Epithelial cell of proximal tubule (primary cell): ENCODE measurements at places on chromosomes 7 and 10.
A peak's percentile ranks its signal among the peaks of the same experiment; 100 is the strongest.

DNA sequence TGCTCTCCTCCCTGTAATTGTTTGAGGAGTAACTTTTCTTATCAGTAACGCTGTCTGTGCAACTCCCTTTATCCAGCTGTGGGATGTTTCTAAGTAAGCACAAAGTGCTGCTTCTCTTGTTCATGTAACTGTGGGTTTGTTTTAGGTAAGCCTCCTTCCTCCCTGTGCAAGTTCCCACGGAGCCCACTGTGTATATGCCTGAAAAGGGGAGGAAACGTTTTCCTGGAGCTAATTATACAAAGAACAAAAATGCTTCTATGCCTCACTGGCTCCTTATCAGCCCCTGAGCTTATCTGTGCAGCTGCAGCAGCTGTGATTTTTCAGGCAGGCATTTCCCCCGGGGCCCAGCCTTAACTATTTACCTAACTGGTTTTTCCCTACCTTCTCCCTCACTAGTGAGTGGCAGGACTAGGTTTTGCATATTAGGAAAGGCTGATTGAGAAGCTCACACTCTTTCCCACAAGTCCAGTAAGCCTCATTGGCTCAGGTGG lies 593.4 kb upstream of the GHITM start:
- no peak for DNase-seq

GRCh38 chr7:116984917-116985316 lies 31.6 kb downstream of the ST7 start:
- no peak for DNase-seq

- no peak for DNase-seq
Measured at GRCh38 chr10:42981358-42982236, 95.3 kb upstream of the RET start.

GRCh38 chr10:119461923-119462322 lies 80.6 kb downstream of the RGS10 start:
- DNase-seq = no peak

DNA sequence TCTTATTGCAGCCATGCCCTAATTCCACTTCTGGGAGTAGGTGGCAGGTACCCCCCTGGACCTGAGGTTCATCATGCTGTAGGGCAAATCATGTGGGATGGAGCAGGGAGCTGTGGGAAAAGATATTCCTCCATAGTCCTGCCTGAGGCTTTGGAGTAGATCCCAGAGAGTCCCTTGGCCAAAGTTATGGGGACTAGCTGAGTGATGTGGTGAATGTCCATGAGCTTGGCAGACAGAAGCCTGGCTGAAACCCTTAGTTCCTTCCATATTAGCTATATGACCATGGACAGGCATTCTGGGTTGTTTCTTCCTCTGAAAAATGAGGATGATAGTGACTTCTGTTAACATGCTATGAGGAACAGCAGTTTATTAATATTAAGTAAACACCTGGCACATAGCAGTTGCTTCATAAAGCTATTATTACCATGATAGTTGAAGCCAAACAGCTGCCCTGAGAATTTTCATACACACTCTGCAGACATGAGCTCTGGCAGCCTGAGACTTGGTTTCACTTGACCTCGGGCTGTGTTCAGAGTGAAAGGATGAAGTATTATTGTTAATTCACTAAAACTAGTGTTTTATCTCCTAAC lies 15.0 kb upstream of the IMPDH1 start:
- DNase-seq = no peak

DNA sequence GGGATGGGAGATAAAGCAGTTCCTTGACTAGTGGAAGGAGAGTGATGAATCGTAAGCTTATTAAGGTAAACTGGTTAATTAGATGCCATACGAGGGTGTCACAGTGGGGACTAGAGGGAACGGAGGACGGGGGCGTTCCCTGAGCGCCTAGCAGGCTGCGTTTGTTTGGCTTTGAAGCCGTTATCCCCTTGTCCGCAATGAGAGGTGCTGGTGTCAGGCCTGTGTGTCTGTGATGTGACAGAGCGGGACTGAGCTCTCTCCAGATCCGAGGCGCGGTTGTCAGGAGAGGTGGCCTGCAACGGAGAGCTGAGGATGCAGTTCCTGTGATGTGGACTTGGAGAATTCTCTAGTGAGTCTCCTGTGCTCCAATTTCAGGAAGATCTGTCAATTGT lies 60.0 kb upstream of the PRPS1L1 start:
- DNase-seq = no peak

DNA sequence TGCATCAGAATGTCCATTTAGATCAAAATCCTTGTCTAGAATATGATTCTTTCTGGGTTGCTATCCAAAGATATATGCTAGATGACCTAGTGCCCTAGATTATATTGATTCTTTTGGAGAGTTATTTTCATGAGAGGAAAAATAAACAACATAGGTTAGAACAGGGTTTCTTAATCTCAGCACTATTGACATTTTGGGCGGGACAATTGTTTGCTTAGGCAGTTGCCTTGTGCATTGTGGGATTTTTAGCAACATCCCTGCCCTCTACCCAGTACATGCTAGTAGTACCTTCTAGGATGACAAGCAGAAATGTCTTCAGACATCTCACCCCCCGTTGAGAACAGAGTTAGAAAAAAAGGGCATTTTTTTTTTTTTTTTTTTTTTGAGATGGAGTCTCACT lies 25.1 kb upstream of the LAMB1 start:
- no peak for DNase-seq

DNA sequence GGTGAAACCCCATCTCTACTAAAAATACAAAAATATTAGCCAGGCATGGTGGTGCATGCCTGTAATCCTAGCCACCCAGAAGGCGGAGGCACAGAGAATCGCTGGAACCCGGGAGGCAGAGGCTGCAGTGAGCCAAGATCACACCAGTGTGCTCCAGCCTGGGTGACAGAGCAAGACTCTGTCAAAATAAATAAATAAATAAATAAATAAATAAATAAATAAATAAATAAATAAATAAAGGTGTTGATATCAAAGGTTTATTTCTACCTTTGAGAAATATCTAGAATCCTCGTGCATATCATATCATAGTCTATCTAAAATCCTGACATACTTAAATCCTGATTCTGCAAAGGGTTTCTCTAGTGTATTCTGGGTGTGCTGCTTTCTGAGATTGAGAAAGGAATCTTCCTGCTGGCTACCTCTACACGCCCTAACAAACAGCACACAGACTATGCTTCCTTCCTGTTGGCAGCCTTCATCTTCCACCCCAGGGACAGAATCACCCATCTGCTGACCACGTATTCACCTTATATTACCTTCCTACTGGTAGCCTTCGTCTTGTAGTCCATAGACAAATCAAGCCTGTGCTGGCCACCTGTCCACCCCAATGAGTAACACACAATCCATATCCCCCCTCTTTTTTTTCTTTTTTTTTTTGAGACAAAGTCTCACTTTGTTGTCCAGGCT lies 8.7 kb downstream of the ABLIM1 start:
- DNase-seq = no peak

DNA sequence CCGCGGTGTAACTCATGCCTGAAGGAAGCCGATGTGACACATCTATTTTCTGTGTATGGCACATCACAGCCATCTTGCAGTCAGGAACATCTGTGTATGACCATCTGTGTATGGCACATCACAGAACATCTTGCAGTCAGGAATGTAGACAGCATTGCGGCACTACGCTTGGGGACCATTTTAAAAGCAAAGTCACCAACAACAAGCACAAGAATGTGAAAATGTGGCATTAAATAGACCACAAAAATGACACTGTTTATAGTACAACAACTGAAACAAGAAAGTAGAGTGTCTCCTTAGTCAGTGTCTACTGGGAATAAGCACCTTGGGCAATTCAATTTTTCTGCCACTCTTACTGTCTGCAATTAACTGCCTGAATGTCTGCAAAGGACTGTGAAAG lies 124.4 kb downstream of the HGF start:
- DNase-seq = no peak

DNA sequence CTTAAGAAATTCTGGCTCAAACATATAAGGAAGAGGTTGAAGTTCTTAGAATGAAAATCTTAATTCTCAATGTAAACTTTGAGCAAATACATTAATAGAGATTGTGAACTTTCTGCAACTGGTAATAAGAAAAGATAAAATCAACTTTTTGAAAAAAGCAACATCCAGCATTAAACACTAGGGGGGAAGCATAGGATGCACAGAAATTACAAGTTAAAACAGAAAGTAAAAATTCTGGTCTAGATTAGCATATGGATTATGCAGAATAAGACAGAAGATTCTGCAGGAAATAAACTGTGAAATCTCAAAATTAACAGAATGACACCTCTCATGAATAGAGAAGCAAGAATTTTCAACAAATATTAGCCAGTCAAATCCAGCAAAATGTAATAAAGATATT lies 38.0 kb upstream of the CAV2 start:
- DNase-seq = no peak

DNA sequence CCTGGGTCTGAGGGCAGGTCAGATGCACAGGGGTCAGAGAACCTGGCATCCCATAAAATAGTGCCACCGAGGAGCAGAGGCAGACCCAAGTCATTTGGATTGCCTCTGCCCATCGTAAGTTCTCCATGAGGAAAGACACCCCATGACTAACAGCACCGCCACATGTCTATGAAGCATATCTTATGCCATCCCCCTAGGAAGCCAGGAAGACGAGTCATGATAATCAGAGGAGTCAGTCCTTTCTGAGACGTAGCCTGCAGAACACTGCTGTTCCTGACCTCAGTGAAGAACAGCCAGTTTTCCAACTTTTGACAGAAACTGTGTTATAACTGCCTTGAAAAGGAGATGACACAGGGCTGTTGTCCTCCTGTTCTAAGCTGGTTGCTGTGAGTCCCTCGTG lies 51.2 kb downstream of the INSYN2A start:
- peak; percentile 83 for DNase-seq

GRCh38 chr10:84166620-84167288 lies 6.8 kb upstream of the GPR15LG start:
- DNase-seq = no peak

DNA sequence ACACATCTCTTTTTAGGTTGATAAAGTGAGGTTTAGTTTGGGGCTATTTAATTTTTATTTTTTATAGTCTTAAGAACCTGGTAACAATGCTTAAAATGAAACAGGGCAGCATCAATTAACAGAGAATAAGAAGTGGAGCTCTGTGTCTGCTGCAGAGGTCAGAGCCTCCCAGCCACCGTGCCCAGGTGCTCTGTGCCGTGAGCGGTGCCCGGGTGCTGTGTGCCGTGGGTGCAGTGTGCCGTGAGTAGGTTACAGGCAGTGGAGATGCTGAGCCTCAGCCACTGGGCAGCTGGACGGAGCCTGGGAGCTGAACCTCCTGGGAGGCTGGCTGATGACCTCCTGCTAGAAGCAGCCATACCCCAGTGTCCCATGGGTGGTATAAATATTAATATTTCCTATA lies 250.0 kb downstream of the KLF6 start:
- DNase-seq = no peak

- DNase-seq = no peak
Measured at GRCh38 chr10:77592510-77592909, 45.1 kb downstream of the KCNMA1 start.

GRCh38 chr7:98553666-98554065 lies 63.4 kb upstream of the NPTX2 start:
- DNase-seq = no peak

- DNase-seq = no peak
Measured at GRCh38 chr10:68151453-68151852, 42.2 kb downstream of the MYPN start.

GRCh38 chr10:99172128-99172738 lies 63.4 kb downstream of the HPSE2 start:
- DNase-seq = peak; percentile 13

DNA sequence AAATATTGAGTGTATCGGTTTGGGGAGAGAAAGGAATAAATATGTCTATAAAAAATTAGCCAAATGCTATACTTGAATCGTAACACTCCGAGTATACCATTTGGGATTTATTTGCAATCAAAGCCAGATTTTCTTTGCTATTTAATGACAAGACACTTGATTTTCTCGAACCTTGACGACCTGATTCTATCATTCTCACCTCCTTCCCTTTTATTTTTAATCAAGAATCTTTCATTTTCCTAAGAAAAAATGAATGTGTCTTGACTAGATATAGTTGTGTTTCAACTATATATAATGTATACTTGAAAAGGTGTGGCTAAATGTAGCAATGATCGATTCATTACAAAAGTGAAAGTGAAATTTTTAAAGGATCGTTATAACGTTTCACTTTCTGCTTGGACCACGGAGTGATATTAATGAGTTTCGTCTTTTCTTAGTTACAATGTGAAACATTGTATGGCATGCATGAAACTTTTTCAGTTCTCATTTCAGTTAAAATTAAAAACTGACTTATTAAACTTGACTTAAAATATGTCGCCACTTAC lies 562 bp downstream of the NUB1 start:
- no peak for DNase-seq

DNA sequence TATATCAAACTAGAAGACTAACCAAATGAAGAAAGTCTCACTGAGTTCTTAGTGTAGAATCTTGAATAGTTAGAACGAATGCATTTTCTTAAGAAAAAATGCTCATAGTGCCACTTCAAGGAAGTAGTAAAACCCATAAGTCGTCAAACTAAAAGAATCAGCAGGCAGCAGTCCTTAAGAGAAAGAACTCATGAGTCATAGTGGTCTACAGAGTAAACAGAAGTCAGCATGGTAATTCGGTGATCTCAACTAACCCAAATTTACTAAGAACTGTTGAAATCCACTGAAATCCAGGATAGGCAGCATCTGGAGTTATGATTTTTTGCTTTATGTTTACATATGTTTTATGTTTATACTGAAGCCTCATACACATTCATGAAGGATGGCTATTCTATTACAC lies 256.2 kb downstream of the LHFPL3 start:
- no peak for DNase-seq

- no peak for DNase-seq
Measured at GRCh38 chr10:110074758-110075671, 67.2 kb downstream of the ADD3 start.

GRCh38 chr7:74657692-74658177 lies at the start of gene GTF2I:
Gene GTF2I, plus strand, starts transcription at chr7:74657718. Its CDS starts 31,411 bp downstream, at chr7:74689129.
- no peak for DNase-seq

DNA sequence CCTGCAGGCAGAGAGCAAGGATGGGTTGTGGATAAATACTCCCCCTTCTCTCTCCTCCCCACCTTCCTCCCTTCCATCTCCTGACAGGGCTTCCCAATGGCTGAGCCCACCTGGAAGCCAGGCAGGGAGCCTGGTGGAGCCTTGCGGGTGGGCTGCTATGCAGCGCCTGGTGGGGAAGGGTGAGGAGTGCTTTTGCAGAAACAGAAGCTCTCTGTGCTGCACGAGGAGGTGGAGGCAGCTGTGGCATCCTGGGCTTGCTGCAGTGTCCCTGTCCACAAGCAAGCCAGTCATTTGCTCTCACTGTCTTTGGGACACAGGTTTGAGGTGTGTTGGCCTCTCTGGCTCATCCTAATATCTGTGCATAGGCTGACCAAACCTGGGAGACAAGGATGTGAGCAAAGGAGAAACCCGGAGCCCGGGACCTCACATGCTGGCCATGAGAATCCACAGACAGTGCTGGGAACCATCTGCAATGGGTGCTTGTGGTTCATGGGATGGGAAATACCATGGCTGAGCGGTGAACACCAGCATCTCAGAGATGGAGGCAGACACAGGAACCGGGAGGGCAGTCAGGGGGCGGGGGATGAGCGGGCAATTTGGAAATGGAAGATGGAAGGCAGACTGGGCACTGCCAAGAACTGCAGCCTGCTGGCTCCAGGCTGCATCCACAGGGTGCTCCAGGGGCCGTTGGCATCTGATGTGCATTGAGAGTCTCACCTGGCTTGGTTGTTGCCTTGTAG lies 364.2 kb downstream of the GLRX3 start:
- no peak for DNase-seq
